Dermis blood vessel endothelial cell (primary cell): ENCODE measurements at places on chromosomes 12 and 14. TPM values are rescaled to one million over a fixed set of nuclear protein-coding genes. Genes with fewer than 3 reads are reported as not detected.

PLCZ1 gene
- total RNA-seq = not detected in 2 replicates

TRIM9 gene
- total RNA-seq = not detected in 2 replicates

ETFBKMT gene
- 3.2 and 3.6 TPM in 2 replicates for total RNA-seq

PTPRB gene
- 135 and 169 TPM in 2 replicates for total RNA-seq

CFAP251 gene
- total RNA-seq = 0.56 and 2.9 TPM in 2 replicates

RIPK3 gene
- 4.7 and 5.8 TPM in 2 replicates for total RNA-seq

OVCH1 gene
- total RNA-seq = not detected in 2 replicates

ATP5F1B gene
- 402 and 579 TPM in 2 replicates for total RNA-seq

POLR3B gene
- total RNA-seq = 7.8 and 13.1 TPM in 2 replicates

SYT1 gene
- 9.4 and 9.7 TPM in 2 replicates for total RNA-seq

DDN gene
- total RNA-seq = under 0.01 and 0.19 TPM in 2 replicates
